ENCODE measurements at places on chromosomes 13 and 19. TPM values are rescaled to one million over a fixed set of nuclear protein-coding genes. Genes with fewer than 3 reads are reported as not detected.

RANBP3 gene
- total RNA-seq, result 84.2 TPM

MISP3 gene
- 3.6 TPM for total RNA-seq

MISP gene
- total RNA-seq, result not detected

SIGLEC11 gene
- total RNA-seq, result 6.6 TPM

CYP2A7 gene
- not detected for total RNA-seq

PTGER1 gene
- 0.49 TPM for total RNA-seq

LILRA2 gene
- 1.9 TPM for total RNA-seq

LHB gene
- total RNA-seq, result not detected

CGB2 gene
- not detected for total RNA-seq

ATP4A gene
- total RNA-seq, result not detected

MCEMP1 gene
- 1.1 TPM for total RNA-seq

IGFL1 gene
- not detected for total RNA-seq

MEF2B gene
- not detected for total RNA-seq

ZNF823 gene
- 7.9 TPM for total RNA-seq

NTF4 gene
- not detected for total RNA-seq

NR2C2AP gene
- 16.3 TPM for total RNA-seq

DDX39A gene
- 54.6 TPM for total RNA-seq

SYCN gene
- total RNA-seq, result not detected

PSG1 gene
- total RNA-seq, result not detected

NUMBL gene
- 54.1 TPM for total RNA-seq

PSG3 gene
- total RNA-seq, result not detected

PGLYRP2 gene
- total RNA-seq, result not detected

SLC10A2 gene
- total RNA-seq, result not detected

CNFN gene
- total RNA-seq, result 3.4 TPM

THSD1 gene
- total RNA-seq, result 12.6 TPM

OR7A10 gene
- total RNA-seq, result not detected

Measured in subcutaneous adipose tissue (tissue), 4 donors.